ENCODE measurements at places on chromosomes 6 and 20. TPM values are rescaled to one million over a fixed set of nuclear protein-coding genes. Genes with fewer than 3 reads are reported as not detected.

DNA sequence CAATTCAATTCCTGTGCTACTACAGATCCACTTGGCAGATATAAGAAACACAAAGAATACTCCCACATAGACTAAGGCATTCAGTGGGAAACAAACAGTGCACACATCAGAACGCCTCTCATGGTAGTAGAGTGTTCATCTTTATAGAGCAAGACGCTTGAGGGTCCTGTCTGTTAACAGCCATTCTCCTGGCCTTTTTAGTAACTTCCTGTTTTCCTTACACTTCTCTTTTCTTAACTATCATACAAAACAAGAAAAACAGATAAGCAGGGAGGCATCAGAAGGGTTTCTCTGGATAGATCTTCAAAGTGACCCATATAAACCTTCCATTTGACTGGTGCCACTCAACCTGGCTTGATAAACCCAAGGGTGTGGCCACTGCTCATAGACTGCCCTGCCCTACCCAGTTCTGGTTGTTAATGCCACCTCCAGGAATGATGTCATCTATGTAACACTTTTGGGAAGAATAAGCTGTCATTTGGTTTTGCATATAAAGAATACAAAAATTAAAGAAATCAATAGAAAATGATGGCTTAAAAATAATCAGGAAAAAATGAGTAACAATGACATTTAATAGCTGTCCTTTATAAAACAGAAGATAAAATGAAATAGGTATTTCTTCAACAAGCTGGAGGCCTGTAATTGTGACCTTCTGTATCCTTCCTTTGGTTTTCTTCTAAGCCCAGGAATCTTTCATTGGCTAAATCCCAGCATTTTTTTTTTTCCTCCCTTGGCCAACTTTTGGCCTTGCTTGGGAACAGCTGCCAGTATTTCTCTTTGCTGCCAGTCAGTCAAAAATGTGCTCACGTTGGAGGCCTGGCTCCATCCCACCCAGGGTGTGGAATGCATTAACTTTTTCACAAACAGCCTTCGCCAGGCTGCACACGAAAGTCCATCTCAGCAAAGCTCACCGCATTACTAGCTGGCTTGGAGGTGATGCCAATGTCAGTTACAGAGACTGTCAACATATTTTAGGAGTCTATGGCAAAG is 103.5 kb downstream of the GJA10 start:
- DNase-seq: no peak

- DNase-seq: peak; percentile 12
Observed at GRCh38 chr20:17227219-17227575, 357 bp downstream of the PCSK2 start.

DNA sequence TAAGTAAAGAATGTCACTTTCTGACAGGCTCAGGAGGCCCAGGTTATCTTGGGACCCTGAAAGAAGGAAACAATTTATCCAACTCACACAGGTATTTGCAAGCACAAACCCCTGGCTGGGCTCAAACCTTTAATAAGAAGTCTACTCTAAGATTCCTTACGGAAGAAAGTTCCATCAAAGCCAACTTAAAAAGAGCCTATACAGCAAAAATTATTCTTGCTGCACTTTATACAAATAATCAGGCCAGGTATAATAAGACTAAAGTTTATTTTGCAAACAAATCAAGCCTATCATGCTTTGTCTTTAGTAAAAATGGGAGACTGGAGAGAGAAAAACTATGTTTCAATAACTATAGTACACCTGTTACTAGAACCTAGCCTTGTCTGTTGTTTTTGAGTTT is 102.1 kb downstream of the DTNBP1 start:
- no peak for DNase-seq

- DNase-seq: no peak
Observed at GRCh38 chr6:43803055-43803782, 33.2 kb downstream of the VEGFA start.

- no peak for DNase-seq
Observed at GRCh38 chr6:43119482-43119881, 43.4 kb downstream of the PTK7 start.

GRCh38 chr6:33710296-33711121 is 991 bp downstream of the UQCC2 start:
- no peak for DNase-seq

Gene PPARD
- 38.7 TPM for total RNA-seq

- DNase-seq: no peak
Observed at GRCh38 chr20:53468587-53468986, 125.1 kb downstream of the ZNF217 start.

Gene STMN3
- total RNA-seq: 12.8 TPM

Gene FAM210B
- 20.1 TPM for total RNA-seq
